ENCODE measurements at places on chromosomes 13 and 19. TPM values are rescaled to one million over a fixed set of nuclear protein-coding genes. Genes with fewer than 3 reads are reported as not detected.

MEDAG gene
- not detected for total RNA-seq

TMC4 gene
- total RNA-seq, result not detected

TNNI3 gene
- total RNA-seq, result not detected

ZNF491 gene
- 0.41 TPM for total RNA-seq

SCN1B gene
- 4.3 TPM for total RNA-seq

NPAS1 gene
- total RNA-seq, result 2.8 TPM

EPSTI1 gene
- not detected for total RNA-seq

CYP4F8 gene
- total RNA-seq, result 0.24 TPM

WDR18 gene
- total RNA-seq, result 111 TPM

OR7C1 gene
- total RNA-seq, result not detected

FFAR3 gene
- not detected for total RNA-seq

KISS1R gene
- not detected for total RNA-seq

ELSPBP1 gene
- not detected for total RNA-seq

LRRC63 gene
- total RNA-seq, result not detected

GPALPP1 gene
- total RNA-seq, result 13.8 TPM

FREM2 gene
- total RNA-seq, result 0.14 TPM

TMEM86B gene
- 0.47 TPM for total RNA-seq

GPR12 gene
- not detected for total RNA-seq

CLDN10 gene
- total RNA-seq, result not detected

SLC25A15 gene
- total RNA-seq, result 26.7 TPM

ICAM1 gene
- total RNA-seq, result not detected

KLK2 gene
- total RNA-seq, result not detected

PBX4 gene
- 1.9 TPM for total RNA-seq

TMEM221 gene
- not detected for total RNA-seq

PDX1 gene
- total RNA-seq, result not detected

LGALS4 gene
- not detected for total RNA-seq

LHB gene
- total RNA-seq, result not detected

MUC16 gene
- total RNA-seq, result not detected

WDR87 gene
- not detected for total RNA-seq

MAP2K2 gene
- total RNA-seq, result 353 TPM

CEACAM16 gene
- not detected for total RNA-seq

Measured in Caki2 (cell line).